ENCODE measurements at places on chromosomes 2 and 18.

GRCh38 chr2:233448220-233448559 lies 93.9 kb downstream of the DGKD start:
- DNase-seq = no peak

DNA sequence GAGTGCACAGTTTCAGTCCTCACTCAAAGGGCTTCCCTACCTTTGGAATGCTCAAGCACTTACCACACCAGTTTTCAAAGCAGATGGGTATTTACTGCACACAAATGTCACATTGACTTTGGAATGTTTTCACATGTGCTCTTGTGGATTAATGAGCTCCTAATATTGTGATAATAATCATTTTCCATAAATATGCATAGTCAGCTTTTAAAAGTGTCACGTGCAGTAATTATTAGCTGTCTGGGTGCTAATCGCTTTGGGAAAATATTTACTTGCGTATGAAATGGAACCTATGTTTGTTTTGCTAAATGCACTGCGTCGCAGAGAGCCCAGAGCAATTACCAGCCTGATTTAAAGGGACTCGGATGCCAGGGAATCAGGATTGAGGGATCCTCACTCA lies 229.3 kb downstream of the SMAD2 start:
- no peak for DNase-seq

GRCh38 chr2:108565778-108566375 lies 31.6 kb downstream of the LIMS1 start:
- no peak for DNase-seq

GRCh38 chr2:158101384-158101926 lies at the start of gene UPP2:
TSS of gene UPP2 (plus strand) at chr2:158101876. CDS start at chr2:158102064, 188 bp downstream.
- no peak for DNase-seq

DNA sequence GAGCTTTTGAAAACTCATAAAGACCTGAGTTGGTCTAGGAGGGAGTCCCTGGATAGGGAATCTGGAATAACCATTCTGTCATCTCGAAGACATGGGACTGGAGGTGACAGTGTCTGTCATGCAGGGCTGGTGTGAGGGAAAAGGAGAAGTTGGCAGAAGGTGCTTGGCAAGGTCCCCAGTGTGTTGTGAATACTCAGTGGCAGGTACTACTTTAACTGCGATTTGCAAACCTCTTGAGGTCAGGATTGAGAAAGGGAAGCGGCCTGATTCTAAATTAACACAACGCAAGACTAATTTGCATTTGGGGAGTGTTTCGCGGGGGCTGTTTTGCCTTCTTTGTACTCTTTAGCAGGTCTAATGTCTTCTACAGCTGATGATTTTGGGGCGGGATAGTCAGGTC lies 77.0 kb upstream of the TMEM200C start:
- DNase-seq = no peak

- DNase-seq = no peak
These were observed 146.5 kb downstream of the ASB1 start for GRCh38 chr2:238573065-238573778.

DNA sequence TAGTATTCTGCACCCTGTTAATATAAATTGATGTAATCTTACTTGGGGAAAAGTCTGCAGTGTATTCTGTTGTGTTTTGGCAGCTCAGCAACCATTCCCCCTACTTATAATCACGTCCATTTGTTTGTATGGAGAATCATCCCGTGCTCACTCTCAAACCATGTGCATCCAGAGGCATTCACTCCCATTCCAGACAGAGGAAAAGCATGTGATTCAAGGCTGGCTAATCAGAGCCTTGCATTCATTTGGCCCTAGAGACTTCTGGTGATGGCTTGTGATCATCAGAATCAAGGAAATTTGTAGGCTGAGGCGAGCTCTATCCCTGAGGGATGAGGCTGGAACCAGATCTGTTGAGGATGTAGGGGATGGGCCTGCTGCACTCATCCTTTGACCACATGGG lies 5.1 kb upstream of the WIPF1 start:
- no peak for DNase-seq

GRCh38 chr2:9423922-9424272 lies 443 bp downstream of the CPSF3 start:
- no peak for DNase-seq

DNA sequence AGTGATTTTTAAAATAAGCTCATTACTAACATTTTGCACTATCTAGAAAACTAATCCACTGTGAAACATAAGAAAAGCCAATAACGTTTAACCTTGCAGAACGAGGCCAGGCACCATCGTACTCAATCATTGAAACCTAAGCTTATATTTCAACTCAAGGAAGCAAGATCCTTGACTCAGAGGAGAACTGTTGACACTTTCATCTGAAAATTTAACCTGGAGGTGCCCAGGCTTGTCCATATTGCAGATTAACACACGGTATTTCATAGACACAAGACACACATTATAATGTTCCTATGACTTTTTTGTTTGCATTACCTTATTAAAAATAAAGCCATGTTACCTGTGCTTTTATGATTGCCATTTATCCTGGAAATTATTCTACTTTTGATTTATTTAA lies 89.6 kb downstream of the ZNF385B start:
- DNase-seq = no peak

DNA sequence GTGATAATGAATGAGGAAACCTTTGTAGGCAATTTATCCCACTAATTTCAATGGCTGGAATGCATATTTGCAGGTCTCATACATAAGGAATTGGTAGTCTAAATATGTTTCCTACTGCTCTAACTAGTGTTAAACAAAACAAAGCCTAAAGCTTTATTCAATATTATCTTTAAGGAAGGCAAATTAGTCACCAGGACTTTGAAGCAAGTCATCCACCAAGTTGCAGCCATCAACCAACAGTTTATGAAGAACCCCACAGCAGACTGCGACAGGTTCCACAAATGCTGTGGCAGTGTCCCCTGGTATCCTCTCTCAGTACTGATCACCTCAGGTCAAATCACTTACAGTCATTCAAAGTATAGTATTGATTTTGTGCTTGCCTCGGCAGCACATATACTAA lies 181.5 kb upstream of the ZFP36L2 start:
- DNase-seq = no peak
